Cortex of kidney (tissue), 1 donor: ENCODE measurements at places on chromosomes 4 and X.

DNA sequence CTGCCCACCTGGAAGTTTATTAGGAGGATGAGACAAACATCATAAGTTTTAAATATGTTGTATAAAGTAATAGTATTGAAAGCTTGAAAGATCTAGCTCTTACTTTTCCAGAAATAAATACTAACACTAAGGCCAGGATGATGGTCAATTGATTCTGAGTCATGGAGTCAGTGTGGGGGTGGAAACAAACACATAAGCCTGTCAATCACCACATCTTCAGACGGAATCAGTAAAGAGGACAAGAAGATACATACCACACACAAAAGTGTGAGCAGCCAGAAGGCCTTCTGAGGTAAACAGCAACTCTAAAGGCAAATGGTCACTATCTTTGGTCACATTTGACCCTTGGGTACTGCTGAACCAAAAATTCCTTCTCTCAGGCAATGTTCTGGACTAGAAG lies 365.0 kb upstream of the RASGEF1B start:
- DNase-seq = no peak

- DNase-seq = no peak
Measured at GRCh38 chrX:77938083-77938680, 27.7 kb downstream of the ATP7A start.

- DNase-seq = no peak
Measured at GRCh38 chr4:73870768-73871167, 1.6 kb downstream of the CXCL1 start.

DNA sequence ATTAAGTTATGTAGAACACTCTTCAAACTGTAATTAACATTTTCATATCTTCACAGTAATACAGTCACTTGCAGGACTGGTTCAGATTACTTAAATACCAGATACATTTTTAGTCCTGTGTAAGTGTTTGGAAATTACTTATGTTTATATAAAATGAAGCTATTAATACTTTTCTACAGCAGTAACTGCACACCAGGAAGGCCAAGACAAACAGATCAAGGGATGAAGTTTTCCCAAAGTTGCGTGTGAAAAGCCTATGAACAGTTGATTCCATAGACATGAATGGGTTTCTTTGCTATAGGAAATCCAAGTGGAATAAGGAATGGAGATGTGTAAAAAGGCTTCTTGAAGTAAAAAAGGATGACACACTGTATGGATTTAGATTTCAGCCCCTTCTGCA lies 28.9 kb upstream of the DRP2 start:
- no peak for DNase-seq

DNA sequence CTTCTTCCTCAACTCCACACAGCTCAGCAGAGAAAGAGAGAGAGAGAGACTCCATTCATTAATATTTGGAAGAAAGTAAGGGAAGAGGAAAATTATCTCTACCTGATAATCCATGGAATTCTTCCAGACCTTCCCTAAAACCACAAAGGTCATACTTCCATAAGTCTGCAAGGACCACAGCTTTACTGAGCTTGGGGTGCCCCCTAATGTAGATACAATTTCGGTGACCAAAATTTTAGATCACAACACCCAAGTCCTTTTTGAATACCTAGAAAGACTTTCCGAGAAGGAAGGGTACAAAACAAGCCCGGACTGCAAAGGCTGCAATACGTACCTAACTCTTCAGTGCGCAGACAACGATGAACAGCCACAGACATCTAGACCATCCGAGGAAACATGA lies 523.9 kb downstream of the GLUD2 start:
- no peak for DNase-seq

- DNase-seq = no peak
Measured at GRCh38 chr4:47914926-47915237, 499 bp upstream of the NFXL1 start.

DNA sequence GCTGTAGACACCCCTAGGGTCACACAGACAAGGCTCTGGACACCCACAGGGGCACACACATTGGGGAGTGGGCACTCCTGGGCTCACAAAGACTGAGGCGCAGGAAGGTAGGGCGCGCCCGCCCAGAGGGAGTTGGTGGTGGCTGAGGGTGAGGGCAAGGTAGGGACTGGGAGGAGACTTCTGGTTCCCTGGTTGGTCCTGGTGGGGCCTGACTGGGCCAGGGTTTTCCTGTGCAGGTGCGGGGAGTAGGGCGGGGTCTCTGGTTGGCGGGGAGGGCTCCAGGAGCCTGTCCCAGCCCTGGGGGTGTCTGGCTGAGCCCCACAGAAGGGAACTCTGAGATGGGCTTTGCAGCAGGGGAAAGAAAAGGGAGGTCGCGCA lies 6.7 kb upstream of the WAS start:
- DNase-seq = no peak

GRCh38 chrX:110052303-110052702 lies 49.4 kb downstream of the TMEM164 start:
- DNase-seq = no peak

DNA sequence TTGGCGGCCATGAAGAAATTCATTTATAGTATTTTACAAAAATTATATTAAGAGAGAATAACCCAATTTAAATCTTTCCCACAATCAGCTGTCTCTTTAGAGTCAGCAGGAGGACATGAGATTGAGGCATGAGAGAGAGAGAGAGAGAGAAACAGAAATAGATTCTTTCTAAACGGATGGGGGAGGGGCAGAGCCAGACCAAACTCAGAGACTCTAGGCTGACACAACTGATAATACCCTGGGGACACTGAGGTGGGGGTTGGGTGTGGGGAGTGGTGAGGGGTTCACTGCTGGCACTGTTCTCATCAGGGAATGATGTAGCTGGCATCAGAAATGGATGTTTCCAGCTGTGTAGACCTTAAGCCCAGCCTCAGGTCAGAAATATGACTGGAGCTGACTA lies 20.5 kb upstream of the HOPX start:
- DNase-seq = no peak

GRCh38 chr4:77002321-77003107 lies 53.0 kb downstream of the SEPTIN11 start:
- no peak for DNase-seq

DNA sequence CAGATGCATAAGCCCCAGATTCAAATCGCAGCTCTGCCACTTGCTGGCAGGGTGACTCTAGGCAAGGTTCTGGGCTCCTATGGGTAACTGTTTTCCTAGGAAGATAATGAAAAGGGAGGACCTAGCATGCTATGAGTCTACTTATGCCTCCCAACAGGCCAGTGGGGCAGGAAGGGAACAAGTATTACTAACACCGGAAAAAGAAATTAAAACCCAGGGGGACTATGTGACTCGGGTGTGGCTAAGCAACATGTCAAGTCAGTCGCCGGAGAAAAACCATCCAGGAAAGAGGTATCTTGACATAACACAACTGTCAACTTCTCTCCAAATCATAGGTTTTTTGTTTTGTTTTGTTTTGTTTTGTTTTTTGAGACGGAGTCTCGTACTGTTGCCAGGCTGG lies 45.5 kb upstream of the RBPJ start:
- no peak for DNase-seq

DNA sequence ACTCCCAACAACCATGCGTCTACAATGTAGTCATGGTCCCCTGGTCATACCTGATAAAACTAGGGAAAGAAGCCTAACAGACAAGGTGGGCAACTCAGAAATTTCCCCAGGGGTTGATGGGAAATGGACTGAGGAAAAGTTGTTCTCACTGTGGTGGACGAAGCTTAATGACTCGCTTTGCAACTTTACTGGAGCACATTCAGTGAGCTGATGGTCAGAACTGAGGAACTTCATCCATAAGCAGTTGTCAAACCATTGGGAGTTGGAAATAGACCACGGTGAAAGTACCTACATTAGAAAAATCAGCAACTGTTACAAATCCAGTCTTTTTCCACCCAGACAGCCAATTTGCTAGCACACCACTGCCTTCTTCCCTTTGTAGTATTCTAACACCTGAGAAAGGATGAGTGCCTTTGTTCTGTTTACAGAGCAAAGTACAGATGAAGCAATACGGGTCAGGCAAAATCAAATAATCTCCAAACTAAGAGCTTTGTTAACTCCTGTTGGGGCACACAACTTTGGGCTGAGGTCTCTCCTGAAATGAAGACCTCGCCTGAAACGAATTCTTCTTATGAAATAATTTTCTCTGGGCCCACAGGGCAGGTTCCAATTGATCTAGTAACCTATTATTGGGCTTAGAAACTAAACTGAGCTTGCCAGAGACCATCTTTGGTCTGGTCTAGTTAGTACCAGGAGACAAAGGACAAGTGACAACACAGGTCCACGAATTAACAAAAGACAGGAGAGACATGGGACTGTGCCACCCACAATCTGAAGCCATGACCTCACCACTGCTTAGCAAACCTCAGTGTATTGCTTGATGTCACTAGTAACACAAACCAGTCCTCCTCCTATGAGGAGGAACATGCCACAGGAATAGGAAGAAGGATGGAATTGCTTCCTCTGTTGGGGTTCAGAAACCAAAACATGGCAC lies 58.9 kb upstream of the NFKB1 start:
- DNase-seq = no peak
